RWPE2 (cell line): ENCODE measurements at places on chromosomes 7 and 10.

DNA sequence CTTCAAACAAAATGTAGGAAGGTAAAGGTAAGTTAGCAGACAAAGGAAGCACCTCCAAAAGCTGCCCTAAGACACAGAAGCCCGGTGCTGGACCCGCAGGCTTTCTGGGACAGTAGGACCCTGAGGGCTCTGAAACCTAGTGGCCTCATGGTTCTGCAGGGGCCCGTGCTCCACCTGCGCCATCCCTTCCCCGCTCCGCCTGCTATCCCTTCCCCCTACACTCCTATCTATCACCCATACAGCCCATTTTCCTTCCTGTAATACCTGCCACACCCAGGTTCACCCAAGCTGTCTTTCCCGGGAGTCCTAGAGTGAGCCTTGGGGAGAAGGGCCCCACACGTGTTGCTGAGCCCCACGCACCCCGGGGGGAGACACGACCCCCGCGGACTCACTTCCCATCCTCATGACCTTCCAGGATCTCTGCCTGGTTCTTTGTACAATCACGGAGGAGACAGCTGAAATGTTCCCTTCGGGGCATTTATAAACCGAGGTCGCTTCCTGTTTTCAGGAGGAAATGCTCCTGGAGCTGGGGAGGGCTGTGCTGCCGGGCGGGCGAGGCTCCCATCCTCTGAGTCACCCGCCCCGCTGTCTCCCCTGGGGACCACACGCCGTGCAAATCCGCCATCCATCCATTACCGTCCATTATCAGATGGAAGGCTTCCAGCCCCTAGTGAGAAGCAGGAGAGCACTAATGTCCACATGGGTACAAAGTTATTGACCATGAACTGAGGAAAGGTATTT is 251.7 kb upstream of the PITRM1 start:
- DNase-seq = no peak

DNA sequence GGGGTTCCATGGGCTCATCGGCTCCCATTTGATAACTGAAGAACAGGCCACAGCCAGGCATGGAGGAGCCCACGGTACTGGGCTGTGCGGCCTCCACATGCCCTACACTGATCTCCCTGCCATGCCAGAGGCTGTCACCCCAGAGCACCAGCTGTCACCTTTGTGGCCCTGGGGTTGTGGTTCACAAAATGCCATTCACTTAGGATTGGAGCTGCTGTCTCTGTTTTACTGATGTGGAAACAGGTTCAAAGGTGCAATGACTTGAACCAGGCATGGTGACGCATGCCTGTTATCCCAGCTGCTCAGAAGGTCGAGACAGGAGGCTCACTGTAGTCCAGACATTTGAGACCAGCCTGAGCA is 4.3 kb upstream of the UPK3B start:
- no peak for DNase-seq

DNA sequence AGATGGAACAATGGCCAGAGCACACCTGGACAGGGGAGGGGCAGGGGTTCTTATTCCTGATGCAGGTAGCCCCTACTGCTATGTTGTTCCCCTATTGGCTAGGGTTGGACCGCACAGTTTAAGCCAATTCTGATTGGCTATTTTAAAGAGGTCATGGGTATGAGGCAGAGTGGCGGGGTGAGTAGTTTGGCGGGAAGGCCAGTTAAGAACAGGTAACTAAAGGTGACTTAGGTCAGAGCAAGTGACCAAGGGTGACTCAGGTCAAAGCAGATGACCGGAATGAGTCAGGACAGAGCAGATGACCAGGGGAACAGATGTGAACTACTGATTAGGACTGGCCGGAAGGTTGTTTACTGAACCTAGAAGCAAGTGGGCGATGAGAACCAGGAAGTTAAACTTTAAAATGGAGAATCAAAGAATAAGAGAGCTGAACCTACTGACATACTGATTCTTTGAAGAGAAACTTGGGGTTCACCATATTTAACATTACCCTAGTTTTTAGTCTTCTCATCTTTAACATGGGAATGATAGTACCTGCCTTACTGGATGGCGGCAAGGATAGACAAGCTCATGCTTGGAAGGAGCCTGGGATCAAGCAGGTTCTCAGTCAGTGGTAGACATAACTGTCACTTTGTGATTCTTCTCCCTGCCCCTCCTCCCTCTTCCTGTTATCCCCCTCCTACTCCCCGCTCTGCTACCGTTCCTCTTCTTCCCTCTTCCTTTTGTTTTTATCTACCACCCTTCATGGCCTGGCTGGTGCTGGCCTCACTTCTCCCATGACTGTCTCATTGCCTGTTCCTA is 55.0 kb downstream of the CCNY start:
- DNase-seq = no peak

DNA sequence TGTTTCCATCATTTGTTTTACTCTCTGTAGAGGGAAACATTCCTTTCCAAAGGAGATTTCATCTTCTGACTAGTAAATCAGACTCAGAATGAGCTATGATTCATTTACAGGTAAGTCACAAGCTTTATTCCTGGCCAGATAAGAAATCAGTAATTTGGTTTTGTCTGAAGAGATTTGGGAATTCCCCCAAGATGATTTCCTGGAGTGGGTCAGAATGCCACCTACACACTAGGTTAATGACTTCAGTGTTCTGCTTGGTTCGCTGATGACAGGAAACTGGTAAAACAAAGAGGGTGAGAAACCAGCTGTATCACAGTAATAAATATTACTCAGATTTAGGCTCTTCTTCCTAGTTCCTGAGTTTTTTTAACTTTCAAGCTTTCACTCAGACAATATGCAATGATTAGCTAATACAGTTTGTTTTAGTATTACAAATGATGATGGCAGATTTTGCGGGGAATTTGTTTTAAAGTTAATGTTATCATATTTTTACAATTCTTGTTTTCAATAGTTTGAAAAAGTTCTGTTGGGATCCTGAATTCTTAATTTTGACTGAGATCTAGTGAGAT is 8.3 kb upstream of the ASZ1 start:
- no peak for DNase-seq

DNA sequence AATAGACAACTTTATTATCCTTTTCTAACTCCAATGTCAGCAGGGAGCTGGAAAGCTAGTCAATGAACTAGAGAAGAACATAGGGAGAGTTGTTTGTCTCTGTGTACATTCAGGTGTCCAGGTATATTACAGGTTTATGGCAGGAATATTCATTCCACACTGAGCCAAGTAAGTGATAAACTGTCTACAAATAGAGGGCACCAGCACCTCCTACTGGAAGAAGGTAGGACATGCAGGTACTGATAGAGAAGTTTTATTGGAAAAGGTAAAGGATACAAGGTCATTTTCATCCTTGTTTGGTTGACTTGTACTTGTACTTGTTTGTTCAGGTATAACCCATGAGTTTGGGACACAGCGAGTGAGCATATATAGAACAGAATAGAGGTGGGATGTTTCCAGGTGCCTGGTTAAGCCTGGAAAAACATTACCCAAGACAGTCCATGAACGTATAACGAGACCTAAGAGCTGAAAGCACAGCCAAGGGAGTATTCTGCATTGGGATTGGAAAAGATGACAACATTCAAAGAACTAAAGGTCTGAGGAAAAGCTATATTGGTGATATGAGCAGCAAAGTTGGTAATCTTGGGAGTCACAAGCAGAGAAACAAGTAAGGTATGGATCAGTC is 61.4 kb upstream of the PPP1R3C start:
- DNase-seq = no peak

- peak; percentile 22 for DNase-seq
These were observed 22.9 kb downstream of the CRHR2 start for GRCh38 chr7:30659312-30659711.

DNA sequence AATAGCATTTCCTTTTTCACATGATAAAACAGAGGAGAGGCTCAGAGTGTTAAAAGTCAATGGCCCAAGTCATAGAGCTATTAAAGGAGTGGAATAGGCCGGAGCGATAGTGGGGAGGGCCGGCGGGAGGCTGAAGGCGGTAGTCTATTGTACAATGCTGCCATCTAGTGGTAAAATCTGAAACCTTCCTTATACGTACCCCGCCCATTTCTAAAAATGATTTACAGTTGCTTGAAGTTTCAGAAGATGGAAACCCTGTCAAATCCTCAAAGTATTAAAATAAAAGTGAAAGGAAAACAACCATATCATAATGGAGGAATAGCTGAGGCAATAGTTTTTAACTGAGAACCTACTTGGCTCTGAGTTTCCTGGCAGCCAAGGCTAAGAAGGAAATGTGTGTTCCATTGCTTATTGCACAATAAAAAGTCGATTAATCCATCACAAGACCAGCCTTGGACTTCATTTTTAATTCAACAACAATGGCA is 209.1 kb downstream of the CCSER2 start:
- no peak for DNase-seq

- no peak for DNase-seq
These were observed 19.0 kb downstream of the NUDCD3 start for GRCh38 chr7:44471436-44471835.

GRCh38 chr10:34666008-34666704 is 148.9 kb downstream of the PARD3 start:
- no peak for DNase-seq

- no peak for DNase-seq
These were observed 14.3 kb upstream of the LRRC17 start for GRCh38 chr7:102898532-102898859.

- DNase-seq = no peak
These were observed 6.9 kb downstream of the ATP5MF start for GRCh38 chr7:99459087-99459486.

GRCh38 chr10:119395280-119396007 is 147.1 kb downstream of the RGS10 start:
- DNase-seq = no peak

- DNase-seq = no peak
These were observed 5.3 kb downstream of the ZNF488 start for GRCh38 chr10:47378606-47379444.

DNA sequence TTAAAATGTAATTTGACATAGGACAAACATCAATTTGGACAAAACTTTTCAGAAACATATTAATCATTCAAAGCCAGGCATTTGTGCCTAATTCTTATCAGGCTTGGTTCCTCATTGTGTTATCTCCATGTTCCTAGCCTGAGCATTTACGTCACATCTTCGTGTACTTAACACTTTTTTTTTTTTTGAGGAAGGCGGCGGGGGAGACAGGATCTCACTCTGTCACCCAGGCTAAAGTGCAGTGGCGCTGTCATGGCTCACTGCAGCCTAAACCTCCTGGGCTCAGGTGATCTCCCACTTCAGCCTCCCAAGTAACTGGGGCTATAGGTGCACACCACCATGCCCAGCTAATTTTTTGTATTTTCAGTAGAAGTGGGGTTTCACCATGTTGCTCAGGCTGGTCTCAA is 19.8 kb downstream of the HNRNPA2B1 start:
- no peak for DNase-seq

DNA sequence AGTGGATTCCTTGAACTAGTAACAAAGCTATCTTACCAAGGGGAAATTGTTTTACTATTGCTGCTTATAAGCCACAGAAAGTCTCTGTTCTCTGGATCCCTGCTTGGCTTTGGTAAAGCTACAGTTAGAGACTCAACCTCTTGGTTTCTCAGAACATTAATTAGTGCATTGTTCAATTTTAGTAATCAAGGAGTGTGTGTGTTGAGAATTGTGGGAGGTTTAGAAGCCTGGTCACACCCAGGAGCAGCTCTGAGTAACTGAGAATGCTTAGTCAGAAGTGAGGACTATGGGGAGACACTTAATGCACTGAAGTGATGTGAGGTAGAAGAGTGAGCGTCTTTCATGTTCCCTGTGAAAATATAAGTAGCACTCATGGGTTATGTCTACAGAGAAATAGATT is 8.2 kb upstream of the ACTA2 start:
- no peak for DNase-seq

DNA sequence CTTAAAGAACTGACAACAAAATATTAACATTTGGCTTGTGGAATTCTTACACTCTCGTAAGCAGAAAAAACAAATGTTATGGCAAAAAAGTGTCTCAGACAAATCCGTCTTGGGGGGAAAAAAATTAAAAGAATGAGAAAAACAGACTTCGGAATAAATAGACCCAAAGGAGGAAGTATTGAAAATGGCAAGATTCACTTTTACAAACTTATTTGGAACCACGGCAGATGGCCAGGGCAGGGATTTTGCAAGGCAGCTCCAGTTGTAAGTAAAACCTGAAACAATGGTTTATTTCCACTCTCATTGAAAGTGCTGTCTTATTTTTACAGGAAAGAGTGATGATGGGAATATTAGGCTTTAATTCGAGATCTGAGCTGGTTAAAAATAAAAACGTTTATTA is 1.5 kb upstream of the ZNF438 start:
- no peak for DNase-seq

GRCh38 chr10:62095181-62096122 is 173.2 kb downstream of the RTKN2 start:
- DNase-seq = no peak

DNA sequence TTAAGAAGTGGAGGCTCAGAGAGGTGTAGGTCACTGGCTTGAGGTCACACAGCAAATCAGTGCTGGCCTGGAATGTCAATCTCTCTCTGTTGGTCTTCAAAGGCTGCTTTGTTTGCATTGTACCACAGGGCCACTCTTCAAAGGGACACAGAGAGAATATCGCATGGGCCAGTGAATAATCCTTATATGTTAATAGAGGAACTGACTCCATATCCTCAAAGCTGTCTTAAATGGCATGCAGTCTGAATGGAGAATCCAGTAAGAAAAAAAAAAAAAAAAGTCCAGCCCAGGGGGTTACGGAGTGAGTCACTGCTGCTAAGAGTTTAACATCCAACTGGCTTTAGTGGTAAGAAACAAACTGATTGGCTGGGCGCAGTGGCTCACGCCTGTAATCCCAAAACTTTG is 54.1 kb downstream of the NRAP start:
- no peak for DNase-seq

DNA sequence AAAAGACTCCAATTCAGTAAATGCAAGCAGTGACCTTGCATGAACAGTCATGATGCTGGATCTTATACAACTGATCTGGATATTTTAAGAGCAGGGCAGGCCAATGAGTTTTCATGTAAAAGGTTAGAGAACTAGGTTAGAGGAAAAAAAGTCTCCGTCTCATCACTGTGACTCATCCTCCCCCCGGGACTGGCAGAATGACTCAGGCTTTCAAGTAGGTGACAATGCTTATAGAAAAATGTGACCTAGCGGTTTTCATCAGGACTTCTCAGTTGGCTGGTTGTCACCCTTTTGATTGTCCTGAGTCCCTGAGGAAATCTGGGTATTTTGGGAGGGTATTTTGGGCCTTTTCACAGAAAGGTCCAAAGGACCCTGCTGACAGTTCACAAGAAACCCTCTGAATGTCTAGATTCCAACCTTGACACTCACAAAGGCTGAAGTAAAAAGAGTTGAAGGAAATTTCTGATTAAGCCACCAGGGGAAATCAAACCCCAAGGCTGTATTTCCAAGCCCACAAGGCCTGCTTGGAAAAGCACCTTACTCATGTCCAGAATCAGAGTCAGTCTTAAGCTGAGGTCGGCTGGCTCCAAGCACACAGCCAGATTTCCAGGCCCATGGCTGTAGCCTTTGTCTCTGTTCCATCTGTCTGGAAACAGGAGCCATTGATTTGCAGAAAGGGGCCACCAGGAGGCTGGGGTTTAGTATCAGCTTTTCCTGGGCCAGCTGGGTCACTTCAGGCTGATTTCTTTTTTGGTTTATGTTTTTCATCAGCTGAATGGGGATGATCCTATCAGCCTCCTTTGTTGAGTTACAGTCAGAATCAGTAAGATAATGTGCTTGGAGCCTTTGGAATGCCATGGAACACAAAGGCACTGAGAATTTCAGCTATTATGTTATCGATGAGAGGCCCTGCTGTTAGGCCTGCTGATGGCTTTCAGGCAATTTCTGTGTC is 226.4 kb upstream of the HABP2 start:
- no peak for DNase-seq
